ENCODE measurements at places on chromosomes 2 and 18.

DNA sequence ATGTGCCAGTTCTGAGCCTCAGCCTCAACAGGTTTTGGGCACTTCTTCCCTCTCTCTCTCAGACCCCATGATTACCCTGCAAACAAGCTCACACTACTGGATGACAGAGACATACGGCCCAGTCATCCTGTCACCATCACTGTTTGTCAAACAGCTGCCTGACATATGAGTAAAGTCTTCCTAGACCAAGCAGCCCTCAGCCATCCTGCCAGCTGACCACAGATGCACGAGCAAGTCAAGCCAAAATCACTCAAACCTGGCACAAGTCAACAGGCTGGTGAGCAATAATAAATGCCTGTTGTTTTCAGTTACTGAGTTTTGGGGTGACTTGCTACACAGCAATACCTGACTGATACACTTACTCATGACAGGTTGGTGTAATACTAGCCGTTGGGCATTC lies 75.5 kb upstream of the KLF7 start:
- H3K27me3 ChIP-seq, result no peaks in the 10 kb centered on the region
- H3K27ac ChIP-seq, result no peak overlapping the region
- no peaks in the 10 kb centered on the region for H3K36me3 ChIP-seq

GRCh38 chr2:173970516-173970924 lies 5.3 kb upstream of the SP3 start:
- H3K4me3 ChIP-seq, result no peak overlapping the region
- H3K36me3 ChIP-seq, result no peaks in the 10 kb centered on the region
- H3K27me3 ChIP-seq, result peaks cover 4% of the 10 kb centered on the region
- H3K4me1 ChIP-seq, result peaks cover 13% of the 10 kb centered on the region
- no peak overlapping the region for H3K27ac ChIP-seq
- no peak for DNase-seq

GRCh38 chr2:164368896-164369295 lies 252.4 kb downstream of the GRB14 start:
- no peak for DNase-seq
- no peak overlapping the region for H3K27ac ChIP-seq
- H3K27me3 ChIP-seq, result no peaks in the 10 kb centered on the region
- H3K4me1 ChIP-seq, result no peaks in the 10 kb centered on the region
- H3K36me3 ChIP-seq, result no peaks in the 10 kb centered on the region

DNA sequence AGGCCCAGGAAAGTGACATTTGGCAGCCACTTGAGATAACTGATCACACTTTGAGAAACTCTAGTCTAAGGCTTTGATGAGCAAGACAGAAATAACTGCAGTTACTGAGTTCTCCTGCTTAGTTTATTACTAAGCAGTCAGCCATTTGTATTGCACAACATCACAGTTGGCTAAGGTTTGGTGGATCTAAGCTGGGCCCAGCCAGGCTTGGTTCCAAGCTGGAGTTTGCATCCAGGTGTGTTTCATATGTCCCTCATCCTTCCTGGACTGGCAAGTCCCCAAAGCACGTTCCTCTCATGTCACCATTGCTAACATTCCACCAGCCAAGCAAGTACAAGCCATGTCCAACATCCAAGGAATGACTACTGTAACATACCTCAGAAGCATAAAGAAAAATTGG lies 71.3 kb upstream of the ZNF532 start:
- no peaks in the 10 kb centered on the region for H3K27me3 ChIP-seq
- no peak overlapping the region for H3K27ac ChIP-seq
- no peaks in the 10 kb centered on the region for H3K4me1 ChIP-seq
- no peaks in the 10 kb centered on the region for H3K36me3 ChIP-seq
- DNase-seq, result no peak

DNA sequence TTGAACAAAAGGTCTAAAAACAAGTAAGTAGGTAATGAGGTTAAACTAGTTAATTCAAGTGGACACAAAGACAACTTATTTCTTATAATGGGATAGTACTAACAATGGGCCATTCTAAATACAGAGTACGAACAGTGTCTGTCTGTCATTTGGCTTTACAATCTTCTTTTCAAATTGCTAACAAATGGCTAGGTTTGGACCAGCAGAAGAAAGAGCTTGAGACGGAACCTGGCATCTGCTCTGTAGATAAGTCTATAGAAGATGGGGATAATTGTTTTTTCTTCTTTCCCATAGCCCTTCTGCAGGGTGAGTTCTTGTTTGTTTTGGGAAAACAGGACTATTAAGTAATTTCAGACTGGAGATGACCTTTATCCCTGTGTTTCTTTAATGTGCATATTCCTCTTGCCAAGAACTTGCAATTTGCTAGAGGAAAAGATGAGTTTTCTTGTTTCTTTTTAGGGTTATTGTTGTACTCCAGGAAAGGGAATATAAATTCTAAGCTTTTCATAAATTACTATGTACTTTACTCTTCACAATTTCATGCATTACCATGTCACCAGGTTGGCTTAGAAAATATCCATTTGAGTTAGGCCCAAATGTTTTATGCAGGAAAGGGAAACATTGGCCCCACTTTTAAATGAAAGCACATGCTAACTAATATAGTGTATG lies 500.5 kb upstream of the SYT4 start:
- no peaks in the 10 kb centered on the region for H3K36me3 ChIP-seq
- no peak overlapping the region for H3K27ac ChIP-seq
- H3K27me3 ChIP-seq, result no peaks in the 10 kb centered on the region
- DNase-seq, result no peak
- H3K4me3 ChIP-seq, result no peak overlapping the region
- H3K4me1 ChIP-seq, result no peaks in the 10 kb centered on the region

- no peaks in the 10 kb centered on the region for H3K36me3 ChIP-seq
Observed at GRCh38 chr2:180759631-180760030, 220.8 kb upstream of the UBE2E3 start.

DNA sequence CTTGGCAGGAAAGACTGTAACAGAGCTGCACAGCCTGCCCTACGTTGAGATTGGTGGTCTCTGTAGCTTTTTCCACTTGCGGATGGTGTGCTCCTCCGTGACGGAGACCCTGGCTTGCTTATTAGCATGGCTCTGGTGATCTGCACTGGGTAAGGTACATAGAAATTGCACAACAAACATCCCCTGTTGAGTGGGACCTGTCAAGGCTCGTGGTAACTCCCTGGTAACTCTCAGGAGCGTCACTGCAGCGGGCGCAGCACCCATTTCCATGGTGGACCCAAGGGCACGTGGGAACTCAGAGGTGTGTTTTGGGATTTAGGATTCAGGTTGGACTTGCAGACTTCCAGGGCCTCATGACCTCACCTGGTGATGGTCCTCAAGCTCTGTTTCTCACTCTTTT lies 1.1 kb downstream of the TRAF3IP1 start:
- H3K4me1 ChIP-seq, result peaks cover 22% of the 10 kb centered on the region
- no peak overlapping the region for H3K27ac ChIP-seq
- no peak for DNase-seq
- no peaks in the 10 kb centered on the region for H3K27me3 ChIP-seq
- H3K36me3 ChIP-seq, result peaks cover 9% of the 10 kb centered on the region

DNA sequence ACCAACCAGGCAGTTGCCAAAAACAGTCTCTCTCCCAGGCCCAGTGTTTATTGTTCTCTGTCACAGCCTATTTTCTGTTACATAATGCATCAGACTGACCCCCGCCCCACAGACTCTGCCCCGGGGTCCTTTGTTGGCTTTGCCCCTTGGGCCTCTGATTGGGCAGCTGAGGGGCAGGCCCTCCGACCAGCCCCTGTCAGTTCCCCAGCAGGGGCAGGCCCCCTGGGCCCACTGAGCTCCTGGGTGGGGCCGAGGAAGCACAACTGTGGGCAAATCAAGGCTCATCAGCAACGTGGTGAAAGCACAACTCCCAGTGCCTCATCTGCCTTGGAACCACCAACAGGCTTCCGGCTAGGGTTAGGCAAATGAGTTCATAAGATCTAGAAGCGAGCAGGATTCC lies 160.1 kb upstream of the MYCN start:
- no peak overlapping the region for H3K27ac ChIP-seq
- no peak overlapping the region for H3K4me3 ChIP-seq
- DNase-seq, result no peak
- H3K27me3 ChIP-seq, result peaks cover under 1% of the 10 kb centered on the region
- no peaks in the 10 kb centered on the region for H3K4me1 ChIP-seq

DNA sequence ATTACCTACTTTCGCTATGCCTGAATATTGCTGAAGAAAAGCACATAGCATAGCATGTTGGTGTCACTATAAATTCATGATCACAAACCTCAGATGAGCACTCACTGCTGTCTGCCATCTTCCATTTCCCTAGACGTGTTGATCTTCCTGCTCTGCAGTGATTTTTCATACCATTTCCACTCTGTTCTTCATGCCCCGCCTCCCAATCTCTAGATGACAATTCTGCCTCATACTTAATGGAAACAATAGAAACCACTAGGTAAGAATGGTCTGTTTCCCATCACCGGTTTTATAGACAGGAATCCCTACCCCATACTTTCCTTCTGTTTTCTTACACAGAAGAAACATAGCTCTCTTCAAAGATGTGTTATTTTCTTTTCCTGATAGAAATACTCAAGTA lies 63.8 kb downstream of the PIK3C3 start:
- peaks cover 36% of the 10 kb centered on the region for H3K36me3 ChIP-seq
- H3K4me3 ChIP-seq, result no peak overlapping the region
- no peaks in the 10 kb centered on the region for H3K4me1 ChIP-seq
- DNase-seq, result no peak
- no peaks in the 10 kb centered on the region for H3K27me3 ChIP-seq

DNA sequence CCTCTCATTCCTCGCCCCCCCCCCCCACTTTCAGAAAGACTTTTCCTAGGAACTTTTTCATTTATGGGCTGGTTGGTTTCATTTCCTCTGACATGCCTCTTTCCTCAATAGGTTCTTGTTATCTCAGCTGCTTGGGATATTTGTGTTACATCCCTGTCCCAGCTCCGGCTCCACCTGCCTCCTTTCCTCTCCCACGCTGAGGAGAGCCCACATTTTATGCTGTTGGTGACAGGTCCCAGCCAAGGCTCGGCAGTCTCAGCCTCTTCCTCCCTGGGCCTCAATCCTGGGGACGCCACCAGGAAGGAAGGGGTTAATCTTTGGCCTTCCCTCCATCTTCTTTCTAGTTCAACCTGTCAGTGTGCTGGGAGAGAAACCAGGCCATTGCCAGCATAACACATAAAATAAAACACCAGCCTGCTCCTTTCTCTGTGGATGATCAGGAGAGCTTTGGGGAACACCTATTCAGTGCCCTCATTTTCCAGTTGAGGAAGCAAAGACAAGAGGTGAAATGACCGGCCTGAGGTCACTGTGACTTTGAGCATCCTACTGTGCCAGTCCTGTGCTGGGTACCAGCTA lies 216.9 kb upstream of the TNP1 start:
- H3K27me3 ChIP-seq, result no peaks in the 10 kb centered on the region
- H3K36me3 ChIP-seq, result no peaks in the 10 kb centered on the region
- H3K27ac ChIP-seq, result no peak overlapping the region
- H3K4me1 ChIP-seq, result no peaks in the 10 kb centered on the region
- no peak overlapping the region for H3K4me3 ChIP-seq
- DNase-seq, result no peak

DNA sequence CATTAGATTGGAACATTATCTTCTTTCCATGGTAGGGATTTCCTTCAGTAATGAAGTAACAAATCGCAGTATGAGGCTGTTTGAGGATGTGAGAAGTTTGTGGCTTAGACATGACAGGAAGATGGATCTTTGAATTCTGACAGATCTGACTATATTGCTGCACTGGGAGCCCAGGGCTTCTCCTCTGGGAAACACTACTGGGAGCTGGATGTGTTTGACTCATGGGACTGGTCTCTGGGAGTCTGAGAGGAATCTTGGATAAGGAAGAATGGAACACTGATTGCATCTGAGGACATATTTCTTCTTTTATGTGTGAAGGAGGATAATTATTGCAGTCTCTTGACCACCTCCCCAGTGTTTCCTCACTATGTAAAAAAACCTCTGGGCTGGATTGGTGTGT lies 77.2 kb upstream of the ST6GAL2 start:
- no peak for DNase-seq
- no peaks in the 10 kb centered on the region for H3K27me3 ChIP-seq
- no peaks in the 10 kb centered on the region for H3K36me3 ChIP-seq
- H3K27ac ChIP-seq, result no peak overlapping the region

DNA sequence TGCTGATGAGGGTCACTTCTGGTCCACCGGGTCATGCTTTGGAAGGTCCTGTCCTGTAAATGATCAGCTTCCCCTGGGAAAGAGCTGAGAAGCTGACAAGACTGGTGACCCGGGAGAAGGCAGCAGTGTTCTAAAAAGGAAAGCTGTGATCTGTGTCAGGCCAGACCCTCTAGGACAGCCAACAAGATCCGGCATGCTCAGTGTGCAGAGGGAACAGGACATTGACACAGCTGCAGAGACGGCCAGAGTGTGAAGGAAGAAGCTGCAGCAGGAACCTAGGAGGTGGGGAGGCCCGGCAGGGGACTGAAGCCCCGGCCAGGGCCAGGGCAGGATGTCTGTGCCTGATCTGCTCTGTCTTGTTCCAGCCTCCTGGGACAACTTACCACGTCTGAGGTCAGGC lies 372.7 kb upstream of the ID2 start:
- peaks cover 11% of the 10 kb centered on the region for H3K27me3 ChIP-seq
- peaks cover 11% of the 10 kb centered on the region for H3K36me3 ChIP-seq
- peaks cover 98% of the 10 kb centered on the region for H3K4me1 ChIP-seq
- H3K4me3 ChIP-seq, result peak overlapping the region; percentile 67
- peak overlapping the region; percentile 93 for H3K27ac ChIP-seq
- DNase-seq, result no peak

GRCh38 chr2:9765611-9766531 lies 77.4 kb upstream of the TAF1B start:
- H3K27me3 ChIP-seq, result peaks cover 6% of the 10 kb centered on the region
- DNase-seq, result no peak
- no peaks in the 10 kb centered on the region for H3K36me3 ChIP-seq
- H3K27ac ChIP-seq, result no peak overlapping the region
- H3K4me1 ChIP-seq, result peaks cover 7% of the 10 kb centered on the region

- peaks cover 24% of the 10 kb centered on the region for H3K4me1 ChIP-seq
- H3K4me3 ChIP-seq, result peak overlapping the region; percentile 92
- H3K36me3 ChIP-seq, result no peaks in the 10 kb centered on the region
Observed at GRCh38 chr2:54422072-54422581, 34.0 kb upstream of the SPTBN1 start.

- H3K4me3 ChIP-seq, result peak overlapping the region; percentile 74
- peaks cover 97% of the 10 kb centered on the region for H3K4me1 ChIP-seq
- no peak for DNase-seq
- peaks cover 7% of the 10 kb centered on the region for H3K27me3 ChIP-seq
- peak overlapping the region; percentile 91 for H3K27ac ChIP-seq
Observed at GRCh38 chr2:98479959-98480524, 35.4 kb downstream of the INPP4A start.

- DNase-seq, result no peak
- H3K4me1 ChIP-seq, result no peaks in the 10 kb centered on the region
- H3K4me3 ChIP-seq, result no peak overlapping the region
- no peaks in the 10 kb centered on the region for H3K36me3 ChIP-seq
Observed at GRCh38 chr2:146131785-146132184, 1611.9 kb upstream of the ZEB2 start.

DNA sequence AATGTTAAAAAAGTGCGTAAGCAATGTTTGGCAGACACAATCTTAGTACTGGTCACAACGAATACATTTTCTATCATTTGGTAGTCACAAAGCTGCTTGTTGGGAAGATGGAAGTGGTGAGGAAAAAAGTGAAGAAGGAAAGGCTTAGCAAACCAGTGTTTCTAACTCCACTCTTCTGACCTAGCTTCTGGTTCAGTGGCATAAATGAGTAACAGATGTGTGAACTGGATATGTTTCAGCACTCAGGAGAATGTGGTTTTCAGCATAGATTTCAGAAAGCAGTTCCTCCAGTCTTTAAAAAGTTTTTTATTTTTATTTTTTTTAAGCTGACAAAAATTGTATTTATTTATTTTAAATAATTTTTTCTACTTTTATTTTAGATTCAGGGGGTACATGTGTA lies 357.1 kb downstream of the CPS1 start:
- no peaks in the 10 kb centered on the region for H3K36me3 ChIP-seq
- no peak overlapping the region for H3K27ac ChIP-seq
- H3K27me3 ChIP-seq, result no peaks in the 10 kb centered on the region
- H3K4me1 ChIP-seq, result no peaks in the 10 kb centered on the region
- no peak overlapping the region for H3K4me3 ChIP-seq
